H9 (cell line): ENCODE measurements at places on chromosomes 11 and 22. TPM values are rescaled to one million over a fixed set of nuclear protein-coding genes. Genes with fewer than 3 reads are reported as not detected.

PKDREJ gene
- total RNA-seq, result 0.04 and 0.09 TPM in 2 replicates

- DNase-seq, result no peak
Measured at GRCh38 chr11:47149782-47150181, 26.9 kb downstream of the ARFGAP2 start.

PRODH gene
- total RNA-seq, result 51.2 and 54.3 TPM in 2 replicates

- DNase-seq, result no peak
Measured at GRCh38 chr22:37065180-37065579, 13.6 kb downstream of the KCTD17 start.

- no peak for DNase-seq
Measured at GRCh38 chr11:112364962-112365481, 104.4 kb upstream of the PLET1 start.

GRCh38 chr11:47626234-47626633 is 16.1 kb downstream of the MTCH2 start:
- no peak for DNase-seq

DNA sequence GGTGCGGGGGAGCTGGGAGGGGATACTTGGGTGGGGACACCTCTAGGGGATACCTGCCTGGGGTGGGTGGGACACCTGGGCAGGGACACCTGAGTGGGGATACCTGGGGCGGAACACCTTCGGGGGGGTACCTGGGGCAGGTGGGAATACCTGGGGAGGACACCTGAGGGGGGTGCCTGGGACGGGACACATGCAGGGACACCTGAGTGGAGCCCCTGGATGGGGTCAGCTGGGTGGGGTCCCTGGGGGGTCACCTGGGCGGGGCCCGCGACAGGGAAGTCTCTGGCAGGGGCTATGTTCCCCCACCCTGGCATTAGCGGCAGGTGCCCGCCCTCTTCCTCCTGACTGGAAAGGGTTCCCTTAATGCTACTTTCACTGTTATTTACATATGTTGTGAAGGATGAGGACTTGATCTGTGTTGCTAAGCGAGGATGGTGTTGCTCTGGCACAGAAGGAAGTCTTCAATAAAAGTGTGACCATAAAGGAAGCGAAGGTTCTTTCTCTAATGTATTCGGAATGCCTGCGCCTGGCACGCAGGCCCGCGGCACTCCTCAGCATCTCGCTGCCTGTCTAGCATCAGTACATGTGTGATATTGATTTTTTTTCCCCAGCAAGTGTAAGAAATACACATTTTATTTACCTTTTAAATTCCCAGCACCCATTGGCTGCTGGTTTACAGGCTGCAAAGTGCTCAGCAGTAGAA is 801.7 kb downstream of the BRD1 start:
- DNase-seq, result no peak

DNA sequence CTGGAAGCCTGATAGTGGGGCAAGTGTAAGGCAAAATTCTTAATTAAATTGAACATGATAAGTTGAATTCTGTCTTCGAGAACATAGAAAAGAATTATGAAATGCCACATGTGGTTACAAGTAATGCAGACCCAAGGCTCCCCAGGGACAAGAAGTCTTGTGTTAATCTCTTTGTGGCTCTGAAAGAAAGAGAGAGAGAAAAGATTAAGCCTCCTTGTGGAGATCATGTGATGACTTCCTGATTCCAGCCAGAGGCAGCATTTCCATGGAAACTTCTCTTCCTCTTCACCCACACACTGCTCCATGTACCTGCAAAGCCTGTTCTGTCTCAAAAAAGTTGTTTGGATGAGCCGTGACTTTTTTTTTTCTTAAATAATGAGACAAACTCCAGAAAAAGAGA is 1.9 kb upstream of the TYR start:
- no peak for DNase-seq

RGL4 gene
- total RNA-seq, result not detected in 2 replicates

- DNase-seq, result no peak
Measured at GRCh38 chr11:112771851-112772250, 189.4 kb upstream of the NCAM1 start.

DNA sequence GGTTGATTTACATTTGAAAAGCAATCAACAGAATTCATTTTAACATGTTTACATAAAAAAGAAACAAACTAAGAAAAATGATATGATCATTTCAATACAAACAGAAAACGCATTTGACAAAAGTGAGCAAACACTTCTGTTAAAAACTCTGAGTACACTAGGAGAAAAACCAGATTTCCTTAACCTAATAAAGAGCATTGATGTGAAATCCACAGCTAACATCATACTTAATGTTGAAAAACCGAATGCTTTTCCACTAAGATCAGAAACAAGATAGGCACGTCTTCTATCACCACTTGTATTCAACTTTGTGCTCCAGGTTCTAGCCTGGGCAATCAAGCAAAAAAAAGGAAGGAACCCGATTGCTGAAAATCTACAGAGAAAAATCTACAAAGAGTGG is 227.6 kb downstream of the SBF2 start:
- DNase-seq, result no peak
